ENCODE measurements at places on chromosomes 16 and 17.

DNA sequence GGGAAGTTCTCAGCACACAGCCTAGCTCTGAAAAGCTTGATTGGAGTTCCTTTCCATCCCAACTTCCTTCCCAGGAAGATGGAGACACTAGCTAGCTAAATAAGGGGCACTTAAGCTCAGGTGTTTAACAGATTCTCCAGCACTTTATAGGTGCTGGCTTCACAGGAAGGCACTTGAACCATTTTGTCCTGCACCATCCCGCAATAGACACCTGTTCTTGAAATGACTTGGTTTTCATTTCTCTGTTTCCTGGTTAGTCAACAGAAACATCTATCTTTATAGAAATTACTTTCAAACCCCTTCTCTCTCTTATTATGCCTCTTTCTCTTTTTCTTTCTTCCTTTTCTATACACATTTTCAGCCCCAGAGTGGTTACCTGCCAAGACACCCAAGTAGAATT is 409.9 kb upstream of the ZFHX3 start:
- DNase-seq: no peak

DNA sequence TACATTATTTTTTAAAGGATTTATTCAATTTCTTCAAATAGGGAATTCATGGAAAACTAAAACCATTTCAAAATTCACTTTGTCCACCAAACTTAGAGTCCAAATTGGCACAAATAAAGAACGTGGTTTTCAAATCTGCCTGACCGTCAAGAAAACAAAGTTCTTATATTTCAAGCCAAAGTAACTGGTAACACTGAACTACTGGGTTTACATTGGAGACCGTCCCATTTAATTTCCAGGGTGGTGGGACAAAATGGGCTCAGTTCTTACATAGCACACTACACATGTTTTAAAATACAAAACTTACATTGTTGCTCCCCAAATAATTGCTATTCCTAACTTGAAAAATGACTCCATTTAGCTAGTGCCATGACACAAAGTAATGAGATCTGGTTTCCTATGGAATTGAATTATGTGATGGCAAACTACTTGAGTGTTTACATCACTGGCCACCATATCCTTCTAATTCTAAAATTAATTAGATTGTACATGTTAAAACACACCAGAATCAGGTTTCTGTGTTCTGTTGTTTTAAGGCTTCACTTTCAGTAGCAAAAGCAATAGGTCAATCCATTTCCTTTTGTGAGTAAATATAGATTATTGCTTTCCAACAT is 6.5 kb downstream of the PSME3IP1 start:
- no peak for DNase-seq

DNA sequence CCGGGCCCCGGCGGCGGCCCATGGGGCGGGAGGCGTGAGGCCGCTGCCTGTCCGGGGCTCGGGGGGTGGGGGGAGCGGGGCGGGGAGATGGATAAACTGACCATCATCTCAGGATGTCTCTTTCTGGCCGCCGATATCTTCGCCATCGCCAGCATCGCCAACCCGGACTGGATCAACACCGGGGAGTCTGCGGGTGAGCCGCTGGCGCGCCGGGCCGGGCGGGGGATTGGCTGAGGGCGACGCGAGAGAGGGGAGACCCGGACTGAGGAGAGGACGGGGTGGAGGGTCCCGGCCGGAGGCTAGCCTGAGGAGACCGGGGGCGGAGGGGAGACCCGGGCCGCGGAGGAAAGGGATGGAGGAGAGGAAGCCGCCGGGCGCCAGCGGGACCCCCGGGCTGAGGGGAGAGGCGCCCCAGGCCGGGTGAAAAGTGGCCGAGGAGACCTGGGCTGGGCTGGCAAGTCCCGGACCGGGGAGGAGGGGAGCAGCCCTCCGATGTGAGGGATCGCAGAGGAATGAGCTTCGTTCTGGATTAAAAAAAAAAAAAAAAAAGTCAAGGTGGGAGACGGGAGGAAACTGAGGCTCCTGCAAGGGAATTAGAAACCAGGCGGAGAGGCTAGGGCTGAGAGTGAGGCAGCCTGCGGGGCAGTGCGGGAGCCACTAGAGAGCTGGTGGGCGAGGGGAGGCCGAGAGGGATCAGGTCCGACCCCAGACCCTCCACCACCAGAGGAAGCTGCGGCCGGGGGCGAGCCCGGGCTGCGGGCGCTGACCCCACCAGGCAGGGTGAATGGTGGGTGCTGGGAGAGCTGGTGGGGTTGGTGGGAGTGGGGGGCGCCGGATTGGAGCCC is 526 bp downstream of the MOSMO start:
- DNase-seq: no peak

- no peak for DNase-seq
Observed at GRCh38 chr16:19484096-19484495, 37.8 kb downstream of the GDE1 start.

DNA sequence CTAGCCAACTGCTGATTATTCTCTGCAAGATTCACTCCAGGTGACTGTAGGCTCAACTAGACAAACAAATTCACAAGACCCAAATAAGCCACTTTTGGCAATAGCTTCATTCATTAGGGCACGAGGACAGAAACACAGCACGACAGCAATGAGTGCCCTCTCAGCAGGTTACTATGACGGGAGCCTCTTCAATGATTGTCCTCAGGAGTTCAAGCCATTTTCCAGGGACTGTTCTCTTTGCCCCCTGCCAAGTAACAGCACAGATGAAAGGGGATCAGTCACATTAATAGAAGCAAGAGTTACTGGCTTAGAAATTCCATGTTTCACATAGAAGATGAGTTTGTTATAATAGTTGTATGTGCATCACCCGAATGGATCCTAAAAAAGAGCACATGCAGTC is 712.2 kb downstream of the CDH8 start:
- no peak for DNase-seq

DNA sequence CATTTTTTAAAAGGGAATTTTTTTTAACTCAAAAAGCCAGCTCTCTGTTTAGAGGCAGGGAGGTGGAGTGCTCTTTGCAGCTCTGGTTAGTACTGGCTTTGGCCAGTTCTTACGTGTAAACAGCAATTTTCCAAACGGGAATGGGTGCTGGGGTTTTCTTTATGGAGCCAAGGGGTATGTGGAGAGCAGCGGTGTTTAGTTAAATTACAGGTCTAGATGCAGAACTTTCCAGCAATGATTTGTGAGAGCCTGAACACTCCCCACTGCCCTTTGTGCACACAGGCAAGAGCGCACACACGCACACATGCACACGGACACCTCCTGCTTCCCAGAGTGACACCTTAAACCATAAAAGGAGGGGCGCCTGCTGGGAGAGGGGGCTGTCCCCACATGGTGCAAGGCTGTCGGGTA is 140.2 kb downstream of the MSI2 start:
- no peak for DNase-seq

DNA sequence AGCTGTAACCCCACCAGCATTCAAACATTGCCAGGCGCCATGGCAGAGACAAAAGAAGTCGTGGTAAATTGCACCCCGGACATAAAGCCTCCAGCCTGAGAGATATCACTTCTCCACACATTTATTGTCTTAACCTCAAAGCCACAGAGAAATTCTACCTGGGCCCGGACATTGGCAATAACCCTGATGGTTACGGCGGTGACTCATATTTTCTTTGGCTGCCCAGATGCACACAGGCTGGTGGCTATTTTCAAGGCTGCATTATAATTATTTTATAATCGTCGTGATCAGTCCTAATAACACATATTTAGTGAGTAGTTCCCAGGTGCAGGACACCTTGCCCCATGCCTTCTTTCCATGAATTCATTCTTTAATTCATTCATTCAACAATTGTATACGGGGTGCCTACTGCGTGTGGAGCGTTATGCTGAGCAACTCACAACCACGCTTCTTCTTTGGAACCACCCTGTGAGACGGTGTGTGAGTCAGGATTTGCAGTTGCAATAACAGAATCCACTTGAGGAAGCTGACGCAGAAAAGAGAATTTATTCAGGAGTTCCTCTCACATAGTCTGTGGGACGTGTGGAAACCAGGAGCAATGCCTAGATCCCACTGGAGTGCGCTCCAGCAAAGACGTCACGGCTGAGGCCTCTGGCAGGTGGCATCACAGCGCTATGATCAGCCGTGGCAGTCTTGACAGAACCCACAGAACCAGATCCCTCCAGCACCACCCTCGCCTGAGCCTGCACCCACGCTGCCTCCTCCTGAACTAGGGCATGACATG is 245.7 kb downstream of the FOXL1 start:
- DNase-seq: no peak

GRCh38 chr17:82787081-82787848 is 35.4 kb downstream of the TBCD start:
- DNase-seq: no peak

DNA sequence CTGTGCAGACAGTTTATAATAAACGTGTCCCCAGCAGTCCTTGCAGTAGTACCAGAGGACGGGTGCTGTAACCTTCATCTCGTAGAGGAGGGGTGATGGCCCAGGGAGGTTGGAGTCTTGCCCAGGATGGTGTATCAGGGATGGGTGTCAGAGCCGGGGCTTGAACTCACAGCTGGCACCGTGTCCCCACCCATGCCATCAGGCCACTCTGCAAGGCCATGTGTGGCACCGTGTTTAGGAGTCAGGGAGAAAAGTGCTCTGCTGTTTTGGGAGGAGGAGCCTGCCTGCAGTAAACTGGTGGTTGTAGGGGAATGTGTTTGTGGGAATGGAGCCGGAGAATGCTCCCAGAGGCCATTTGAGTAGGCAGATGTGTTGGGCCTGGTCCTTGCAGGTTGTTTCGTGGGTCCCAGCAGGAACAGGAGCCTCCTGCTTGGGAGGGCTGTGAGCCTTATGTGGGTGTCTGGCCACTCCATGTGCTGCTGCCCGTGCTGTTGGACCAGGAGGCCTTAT is 1.7 kb downstream of the ADORA2B start:
- DNase-seq: no peak

GRCh38 chr16:87834668-87835473 is 34.4 kb downstream of the SLC7A5 start:
- no peak for DNase-seq

DNA sequence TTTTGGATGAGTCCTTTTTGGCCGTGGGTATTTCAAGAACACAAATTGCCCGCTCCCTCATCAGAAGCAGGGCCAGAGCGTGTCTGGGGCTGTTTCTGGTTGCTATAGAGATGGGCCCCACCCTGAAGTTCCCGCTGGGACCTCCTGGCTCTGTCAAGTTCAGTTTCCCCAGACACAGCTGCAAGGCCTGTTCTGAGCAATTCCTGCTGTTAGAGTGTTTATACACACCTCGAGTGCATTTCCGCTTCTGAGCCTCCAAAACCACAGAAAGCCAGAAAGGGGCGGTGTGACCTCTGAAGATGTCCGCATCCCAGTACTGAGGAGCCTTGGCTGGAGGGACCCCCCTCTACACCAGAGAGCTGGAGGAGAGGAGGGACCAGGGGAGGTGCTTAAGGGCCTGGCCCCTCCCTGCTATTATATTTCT is 9.3 kb upstream of the WBP2 start:
- peak; percentile 60 for DNase-seq

- DNase-seq: no peak
Observed at GRCh38 chr16:53631236-53632025, 72.2 kb downstream of the RPGRIP1L start.

DNA sequence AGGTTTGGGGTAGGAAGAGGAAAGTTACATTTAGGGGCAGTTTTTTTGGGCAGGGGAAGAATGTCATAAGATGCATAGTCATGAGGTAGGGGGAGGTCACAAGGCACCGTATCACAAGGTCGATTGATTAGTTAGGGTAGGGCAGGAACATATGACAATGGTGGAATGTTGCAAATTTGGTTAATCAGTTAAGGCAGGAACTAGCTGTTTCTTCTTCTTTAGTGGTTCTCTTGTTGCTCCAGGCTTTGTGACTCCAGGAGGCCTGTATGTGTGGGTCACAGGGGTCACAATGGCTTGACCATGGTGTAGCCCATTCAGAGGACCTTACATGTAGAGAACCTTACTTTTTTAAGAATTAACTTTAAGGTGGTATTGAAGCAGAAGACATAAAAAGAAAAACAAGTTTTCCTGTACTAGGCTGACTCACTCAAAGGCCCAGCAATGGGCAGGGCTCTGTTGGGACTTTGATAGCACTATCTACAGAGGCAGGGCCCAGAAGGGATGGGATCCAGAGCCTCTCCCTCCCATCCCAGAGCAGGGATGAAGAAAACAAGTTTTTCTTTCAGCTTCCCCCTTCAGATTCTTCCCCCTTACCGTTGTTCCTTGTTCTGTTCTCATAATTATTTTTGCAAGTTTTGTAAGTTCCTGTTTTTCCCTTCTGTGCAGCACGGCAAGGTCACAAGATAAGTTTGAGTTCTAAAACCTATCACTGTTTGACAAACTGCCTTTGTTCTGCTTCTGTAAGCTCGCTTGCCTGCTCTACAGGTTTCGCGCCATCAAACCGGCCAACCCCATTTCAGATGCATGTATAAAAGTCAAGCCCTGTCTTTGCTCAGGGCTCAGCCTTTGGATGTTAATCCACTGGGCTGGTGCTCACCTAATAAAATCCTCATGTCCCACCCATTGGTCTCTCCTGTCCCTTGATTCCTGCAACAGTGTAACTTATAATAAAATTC is 45.8 kb upstream of the ATF7IP2 start:
- no peak for DNase-seq

- no peak for DNase-seq
Observed at GRCh38 chr17:77872199-77872598, 86.3 kb upstream of the TNRC6C start.

GRCh38 chr16:77918809-77919707 is 103.3 kb upstream of the CLEC3A start:
- no peak for DNase-seq

DNA sequence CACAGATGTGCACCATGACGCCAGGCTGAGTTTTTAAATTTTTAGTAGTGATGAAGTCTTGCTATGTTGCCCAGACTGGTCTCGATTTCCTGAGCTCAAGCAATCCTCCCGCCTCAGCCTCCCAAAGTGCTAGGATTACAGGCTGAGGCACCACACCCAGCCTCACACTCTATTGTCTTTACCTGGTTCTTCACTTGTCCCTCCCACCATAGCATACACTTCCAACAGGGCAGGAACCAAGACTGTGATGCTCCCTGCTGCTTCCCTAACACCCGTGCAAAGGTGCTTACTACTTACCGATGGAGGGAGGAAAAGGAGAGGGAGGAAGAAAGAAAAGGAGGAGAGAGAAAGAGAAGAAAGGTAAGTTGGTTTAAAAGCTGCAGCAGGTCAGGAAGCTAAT is 41.4 kb upstream of the MEIOC start:
- no peak for DNase-seq

All from CD4-positive, alpha-beta T cell treated with Interleukin-4 for 4 hours (primary cell).